Heart right ventricle (tissue), 16 donors: ENCODE measurements at places on chromosomes 3 and 15. TPM values are rescaled to one million over a fixed set of nuclear protein-coding genes. Genes with fewer than 3 reads are reported as not detected.

DNA sequence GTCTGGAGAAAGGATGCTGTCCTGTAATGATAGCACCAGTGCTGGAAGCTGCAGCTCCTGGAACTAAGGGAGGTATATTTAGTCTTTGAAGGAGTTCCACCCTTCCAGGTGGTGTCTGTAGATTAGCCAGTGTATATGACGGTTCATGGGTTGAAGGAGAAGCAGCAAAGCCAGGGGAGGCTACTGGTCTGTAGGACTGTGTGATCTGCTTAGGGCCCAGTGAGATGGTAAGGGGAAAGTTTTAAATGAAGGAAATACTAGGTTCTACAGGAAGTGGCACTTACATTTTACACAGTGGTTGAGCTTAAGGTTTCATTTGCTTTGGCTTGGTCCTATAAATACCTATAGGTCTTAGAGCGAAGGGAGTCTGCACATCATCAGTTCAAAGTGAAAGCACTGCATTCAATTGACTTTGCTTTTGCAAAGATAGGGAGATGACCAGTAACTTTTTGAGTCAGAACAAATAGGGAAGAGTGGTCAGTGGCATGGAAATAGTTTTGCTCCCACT is 5.6 kb downstream of the SLC25A38 start:
- no peak for DNase-seq

DNA sequence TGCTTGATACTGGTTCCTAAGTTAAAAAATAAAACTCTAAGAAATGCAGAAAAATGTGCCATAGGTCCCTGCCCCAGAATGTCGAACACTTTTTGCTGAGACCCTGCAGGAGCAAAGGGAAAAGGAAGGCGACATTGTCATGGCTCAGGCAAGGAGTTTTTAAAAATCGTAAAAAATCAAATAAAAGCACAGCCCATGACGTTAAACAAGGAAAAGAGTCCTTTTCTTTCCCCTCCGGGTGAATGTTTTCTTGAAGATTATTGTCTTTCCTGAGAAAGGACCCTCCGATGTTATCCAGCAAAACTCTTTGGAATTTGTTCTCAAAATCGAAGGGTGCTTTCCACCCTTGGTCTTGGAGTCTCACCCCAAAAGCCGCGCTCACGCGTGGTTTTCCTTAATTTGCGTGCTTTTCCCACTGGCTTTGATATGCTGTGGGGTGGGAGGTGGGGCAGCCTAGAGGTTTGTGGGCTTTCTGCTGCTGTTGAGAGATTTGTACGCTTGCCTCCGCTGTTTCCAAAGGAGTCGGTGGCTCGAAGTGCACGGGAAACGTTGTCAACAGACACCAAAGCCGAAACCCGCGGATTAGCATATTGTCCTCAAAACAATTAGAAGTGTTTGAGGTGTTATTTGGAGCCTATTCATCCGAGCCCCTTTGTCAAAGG is 2.9 kb downstream of the SOX14 start:
- DNase-seq = no peak

GRCh38 chr15:89662893-89663626 is 7.8 kb upstream of the KIF7 start:
- peak; percentile 60 for DNase-seq

GRCh38 chr3:131401978-131402377 is 20.4 kb downstream of the NUDT16 start:
- DNase-seq = no peak

DNA sequence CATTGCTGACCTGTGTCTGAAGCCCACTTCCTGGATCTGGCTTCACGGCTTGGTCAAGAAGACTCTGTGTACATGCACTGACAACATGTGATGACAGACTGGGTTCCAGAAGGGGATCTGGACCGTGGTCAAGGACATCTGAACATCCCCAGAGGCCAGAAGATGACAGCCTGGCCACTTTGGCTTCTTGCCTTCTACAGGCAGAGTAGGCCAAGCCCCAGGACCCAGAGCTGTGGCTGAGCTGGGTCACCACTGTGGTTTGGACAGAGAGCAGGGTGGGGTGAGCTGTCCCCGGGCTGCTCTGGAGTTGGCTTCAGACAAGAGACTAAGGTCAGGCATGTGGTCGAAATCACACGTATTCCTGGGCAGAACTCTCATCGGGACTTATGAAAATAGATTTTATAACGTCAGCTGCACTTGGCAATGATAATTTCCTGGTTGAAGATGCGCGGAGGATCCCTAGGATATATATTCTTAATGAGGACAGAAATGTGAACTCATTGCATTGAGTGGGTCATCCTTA is 114.1 kb upstream of the FRMD4B start:
- peak; percentile 27 for DNase-seq

SLC6A20 gene
- polyA plus RNA-seq = not detected

MYZAP gene
- 197 TPM for polyA plus RNA-seq
